ENCODE measurements at places on chromosomes 2 and 18.

- peak; percentile 80 for DNase-seq
Measured at GRCh38 chr2:74876081-74876886, 42.4 kb downstream of the HK2 start.

DNA sequence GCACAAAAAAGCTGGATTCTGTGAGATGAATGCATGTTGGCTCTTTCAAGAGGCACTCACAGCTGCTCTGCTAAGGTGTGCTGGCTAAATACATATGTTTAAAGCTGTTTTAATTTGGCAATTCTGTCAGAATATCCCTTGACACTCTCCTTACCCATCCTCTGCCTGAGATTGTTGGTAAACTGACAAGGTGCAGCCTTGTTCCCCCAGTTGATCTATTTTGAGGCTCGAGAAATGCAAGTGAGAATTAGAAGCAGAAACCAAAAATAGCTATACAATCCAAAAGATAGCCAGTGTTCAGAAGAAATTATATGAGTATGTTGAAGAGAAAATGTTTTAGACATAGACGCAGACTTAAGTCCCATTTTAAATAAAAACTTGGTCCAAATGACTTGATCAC is 971.7 kb upstream of the GYPC start:
- no peak for DNase-seq

DNA sequence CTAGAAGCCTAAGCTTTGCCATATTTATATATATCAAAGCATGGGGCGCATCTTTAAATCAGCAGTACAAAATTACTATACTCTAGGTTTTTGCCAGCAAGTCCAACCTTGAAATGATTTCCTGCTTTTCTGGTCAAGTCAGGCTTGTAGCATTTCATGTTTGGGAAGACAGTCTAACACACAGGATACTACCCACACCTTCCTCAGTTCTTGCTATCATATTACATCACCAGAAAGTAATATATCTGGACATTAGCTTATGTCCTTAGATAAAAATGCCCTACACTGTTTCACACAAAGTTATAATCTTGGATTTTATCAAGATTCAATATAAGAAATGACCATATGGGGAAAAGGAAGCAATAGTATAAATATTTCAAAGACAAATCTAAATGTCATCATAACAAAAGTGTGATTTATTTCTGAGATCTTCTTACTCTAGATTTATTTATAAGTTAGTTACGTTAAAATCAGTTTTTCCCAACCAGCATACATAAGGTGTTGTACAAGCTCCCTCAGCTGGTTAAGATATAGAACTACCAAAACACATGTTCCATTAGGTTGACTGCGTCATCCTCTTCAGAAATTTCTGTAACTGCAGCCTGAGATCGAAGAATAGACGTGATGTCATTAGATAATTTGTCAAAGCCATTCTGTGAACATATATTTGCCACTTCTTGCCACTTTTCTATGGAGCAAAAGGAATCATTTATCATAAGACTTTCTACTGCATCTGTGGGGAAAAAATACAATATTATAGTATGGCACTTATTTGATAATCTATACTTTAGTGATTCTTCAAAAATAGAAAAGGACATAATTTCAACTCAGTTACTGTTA is 56.6 kb downstream of the CLHC1 start:
- peak; percentile 68 for DNase-seq

GRCh38 chr2:118856978-118857676 is 9.7 kb upstream of the EN1 start:
- no peak for DNase-seq

- no peak for DNase-seq
Measured at GRCh38 chr2:47310801-47311560, 92.0 kb upstream of the MSH2 start.

DNA sequence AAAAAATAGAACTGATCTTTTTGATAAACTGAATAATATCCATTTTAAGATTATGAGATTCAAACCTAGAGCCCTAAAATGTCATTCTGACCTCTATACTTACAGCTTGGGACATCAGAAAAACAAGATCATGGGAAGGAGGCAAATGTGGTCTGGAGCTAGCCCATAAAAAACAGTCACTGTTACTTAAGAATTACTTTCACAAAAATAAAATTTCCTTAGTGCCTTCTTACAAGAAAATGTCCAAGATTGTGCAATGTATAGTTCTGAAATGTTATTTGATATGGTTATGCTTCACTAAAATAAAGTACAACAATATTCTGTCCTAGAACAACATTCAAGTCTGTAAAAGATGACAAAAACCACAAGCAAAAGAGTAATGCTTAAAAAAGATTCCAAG is 247.6 kb downstream of the DYM start:
- DNase-seq = no peak

GRCh38 chr18:48862132-48862531 is 88.6 kb downstream of the SMAD7 start:
- no peak for DNase-seq

- no peak for DNase-seq
Measured at GRCh38 chr2:121584741-121585140, 54.1 kb downstream of the RNU4ATAC start.

DNA sequence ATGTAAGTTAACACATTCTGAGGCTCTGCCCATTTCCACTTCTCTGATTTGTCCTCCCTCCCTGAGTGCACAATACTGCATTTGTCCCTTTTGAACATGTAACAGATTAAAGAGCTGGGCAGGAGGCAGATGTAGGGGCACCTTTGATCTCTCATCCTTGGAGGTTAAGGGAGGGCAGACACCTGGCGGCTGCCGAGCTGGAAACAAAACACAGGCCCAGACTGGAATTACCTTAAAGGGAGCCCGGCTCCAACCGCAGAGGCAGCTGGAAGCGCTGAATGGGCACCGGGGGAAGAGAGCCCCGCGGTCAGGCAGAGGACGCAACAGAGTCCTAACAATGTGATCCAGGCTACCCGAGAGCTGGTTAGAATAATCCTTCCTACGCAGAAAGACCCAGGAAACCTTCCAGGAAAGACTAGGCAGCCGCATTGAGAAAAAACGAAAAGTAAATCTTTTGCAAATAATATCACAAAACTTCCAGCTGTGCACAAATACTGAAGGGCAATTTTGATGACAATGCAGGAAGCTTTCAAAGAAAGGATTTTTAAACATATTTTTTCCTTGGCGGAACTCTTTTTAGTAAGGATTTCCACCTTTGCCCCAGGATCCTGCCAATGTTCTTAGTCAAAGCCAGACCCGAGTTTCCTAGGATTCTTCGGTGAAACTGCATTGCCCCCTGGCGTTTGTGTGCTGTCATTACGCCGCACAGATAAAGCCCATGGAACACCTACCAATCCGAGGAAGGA is 216.0 kb downstream of the TGIF1 start:
- peak; percentile 81 for DNase-seq

- DNase-seq = no peak
Measured at GRCh38 chr2:21005111-21005699, 38.7 kb downstream of the APOB start.

GRCh38 chr2:9696731-9697130 is 65.9 kb upstream of the YWHAQ start:
- DNase-seq = no peak

DNA sequence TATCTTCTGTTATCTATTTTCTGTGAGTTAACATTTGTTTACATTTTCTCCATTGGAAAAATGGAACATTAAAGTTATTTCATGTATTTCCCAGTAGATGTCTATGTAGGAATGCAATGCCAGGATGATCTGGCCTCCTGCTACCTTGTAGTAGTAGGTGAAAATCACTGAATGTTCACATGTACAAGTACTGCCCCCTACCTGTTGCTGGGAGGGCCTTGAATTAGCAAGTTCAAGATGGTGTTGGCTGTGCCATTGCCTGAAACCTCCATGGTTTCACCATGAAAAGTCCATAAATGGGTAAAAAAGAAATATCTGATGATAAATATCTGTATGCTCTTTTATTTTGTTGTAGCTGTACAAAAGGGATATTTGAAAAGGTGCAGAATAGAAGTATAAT is 30.7 kb downstream of the XRCC5 start:
- DNase-seq = peak; percentile 35

- no peak for DNase-seq
Measured at GRCh38 chr2:41489638-41490037, 558.2 kb upstream of the PKDCC start.

GRCh38 chr2:59150217-59150849 is 909.2 kb upstream of the FANCL start:
- DNase-seq = no peak

All from CD4-positive, alpha-beta T cell treated with Interferon alpha-2 for 1 hour (primary cell).